ENCODE measurements at places on chromosomes 1 and 21.

GRCh38 chr1:56563568-56563967 is 15.8 kb downstream of the PLPP3 start:
- no peak for DNase-seq

GRCh38 chr1:112296908-112297307 is 99.1 kb upstream of the CTTNBP2NL start:
- DNase-seq, result peak; percentile 23

DNA sequence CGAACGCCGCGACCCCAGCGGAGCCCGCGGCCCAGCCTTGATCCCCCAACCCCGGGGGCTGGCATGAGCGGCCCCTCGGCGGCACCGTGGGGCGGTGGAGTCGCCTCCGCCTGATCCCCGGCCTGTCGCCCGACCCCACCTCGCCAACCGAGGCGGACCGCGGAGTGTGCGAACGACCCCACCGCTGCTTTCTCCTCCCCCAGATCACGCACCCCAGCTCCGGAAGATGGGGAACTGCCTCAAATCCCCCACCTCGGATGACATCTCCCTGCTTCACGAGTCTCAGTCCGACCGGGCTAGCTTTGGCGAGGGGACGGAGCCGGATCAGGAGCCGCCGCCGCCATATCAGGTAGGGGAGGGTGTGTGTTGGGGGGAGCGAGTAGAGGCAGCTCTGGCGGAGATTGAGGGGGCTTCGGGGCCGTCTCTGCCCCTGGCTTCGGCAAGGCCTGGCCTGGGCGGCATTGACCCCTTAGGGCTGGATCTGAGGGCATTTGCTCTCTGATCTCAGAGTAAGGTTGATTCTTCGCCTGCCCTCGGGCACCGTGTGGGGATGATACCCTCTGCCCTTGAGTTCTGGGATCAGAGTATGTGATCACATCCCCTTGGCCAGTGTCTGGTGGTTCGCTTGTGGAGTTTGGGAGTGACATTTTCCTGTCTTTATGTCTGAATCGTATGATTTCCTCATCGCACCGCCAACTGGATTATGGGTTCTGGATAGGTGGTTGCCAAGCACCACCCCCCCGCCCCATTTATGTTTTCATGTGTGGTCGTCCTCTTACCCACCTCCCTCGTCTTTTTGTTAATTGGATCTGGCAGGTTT is 668 bp downstream of the RNF11 start:
- peak; percentile 55 for DNase-seq

DNA sequence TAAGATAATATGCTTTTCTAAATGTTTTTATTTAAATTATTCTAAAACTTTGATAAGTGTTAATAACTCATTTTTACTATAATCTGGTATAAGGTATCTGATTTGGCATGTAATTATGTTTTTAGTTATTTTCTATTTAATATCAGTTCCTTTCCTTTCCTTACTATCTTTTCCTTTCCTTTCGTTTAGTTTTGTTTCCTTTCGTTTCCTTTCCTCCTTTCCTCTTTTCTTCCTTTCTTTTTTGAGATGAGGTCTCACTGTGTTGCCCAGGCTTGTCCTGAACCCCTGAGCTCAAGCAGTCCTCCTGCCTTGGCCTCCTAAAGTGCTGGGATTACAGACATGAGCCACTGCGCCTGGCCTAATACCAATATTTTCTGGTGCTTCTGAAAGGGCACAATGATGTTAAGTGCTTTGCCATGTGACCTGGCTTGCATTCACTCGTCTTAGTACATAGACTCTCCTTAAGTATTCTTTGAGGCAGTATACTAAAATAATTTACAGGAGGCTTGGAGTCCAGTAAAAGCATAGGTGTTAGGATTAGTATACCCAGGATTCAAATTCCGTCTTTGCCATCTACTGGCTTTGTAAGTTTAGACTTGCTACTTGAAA is 18.7 kb downstream of the MIER1 start:
- DNase-seq, result no peak

DNA sequence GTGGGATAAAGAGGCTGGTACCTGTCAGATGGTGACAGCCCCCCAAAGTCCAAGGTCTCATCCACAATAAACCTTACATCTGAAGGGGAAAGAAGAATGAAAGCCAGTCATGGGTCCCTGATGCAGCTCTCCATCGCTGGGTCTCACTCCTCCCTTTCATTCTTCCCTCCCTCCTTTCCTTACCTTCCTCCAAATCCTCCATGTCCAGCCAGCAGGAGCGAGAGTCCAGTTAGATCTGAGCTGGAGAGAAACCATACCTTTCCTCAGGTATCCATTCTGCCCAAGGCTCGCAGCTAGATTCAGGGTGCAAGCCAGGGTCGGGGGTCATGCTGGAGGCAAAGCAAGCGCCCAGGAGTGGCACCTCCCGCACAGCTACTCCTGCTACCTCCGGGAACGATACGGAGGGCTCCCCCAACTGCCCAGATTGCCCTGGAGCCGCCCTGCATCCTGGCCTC is 421 bp downstream of the PSRC1 start:
- DNase-seq, result no peak

DNA sequence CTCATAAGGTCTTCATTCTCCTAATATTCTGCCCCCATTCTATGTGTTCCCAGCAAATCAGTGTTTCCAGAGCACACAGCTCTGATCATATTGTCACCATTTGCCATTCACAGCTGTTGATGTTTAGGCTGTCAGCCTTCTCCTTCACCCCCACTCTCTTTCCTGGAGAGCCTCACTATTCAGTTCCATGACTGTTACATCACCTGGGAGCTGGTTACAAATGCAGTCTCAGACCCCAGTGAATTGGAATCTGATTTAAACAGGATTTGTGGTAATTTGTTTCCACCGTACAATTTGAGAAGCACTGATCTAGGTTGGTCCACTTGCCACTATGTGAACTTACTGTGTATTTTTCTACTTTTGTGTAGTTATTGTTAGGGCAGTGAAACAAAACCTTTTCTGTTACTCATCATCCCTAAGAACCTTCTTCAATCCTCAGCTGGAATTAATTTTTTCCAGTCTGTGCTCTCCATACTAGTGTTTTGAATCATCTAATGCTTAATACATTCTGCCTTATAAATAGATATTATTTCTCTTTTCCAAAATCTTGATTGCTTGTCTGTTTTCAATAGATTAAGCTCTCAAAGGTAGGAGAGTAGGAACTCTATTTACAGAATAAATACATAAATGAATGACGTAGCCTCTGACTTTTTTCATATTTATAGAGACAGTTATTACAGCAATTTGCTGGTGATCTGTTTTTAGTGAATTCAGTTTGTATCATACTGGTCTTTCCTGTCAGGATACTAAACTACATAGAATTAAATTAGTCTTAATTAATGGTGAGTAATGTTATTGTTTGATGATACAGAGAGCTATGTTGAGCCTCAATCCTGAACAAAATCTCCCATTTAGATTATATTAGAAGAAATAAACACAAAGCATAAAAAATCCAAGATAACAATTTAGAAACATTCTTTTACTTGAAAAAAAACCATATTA is 8.1 kb downstream of the SNX7 start:
- no peak for DNase-seq

GRCh38 chr1:107682467-107682866 is 282.5 kb downstream of the VAV3 start:
- DNase-seq, result no peak

DNA sequence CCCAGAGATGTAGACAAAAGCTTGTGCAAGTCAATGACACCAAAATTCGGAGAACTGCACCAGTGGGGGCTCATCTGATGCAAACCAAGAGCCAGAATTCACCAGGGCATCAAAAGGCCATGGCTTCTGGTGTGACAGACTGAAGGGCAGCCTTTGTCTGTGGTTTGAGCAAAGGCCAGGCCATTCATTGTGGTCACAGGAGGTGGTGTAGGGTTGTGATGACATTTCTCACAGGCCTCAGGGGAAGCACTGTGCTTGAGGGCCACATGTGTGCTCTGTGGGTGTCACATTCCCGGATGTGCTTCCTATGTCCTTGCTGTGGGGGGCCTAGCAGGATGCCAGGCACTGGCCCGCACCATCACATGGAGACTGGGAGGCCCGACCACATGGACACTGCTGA is 22.5 kb upstream of the KCNE1 start:
- DNase-seq, result no peak

DNA sequence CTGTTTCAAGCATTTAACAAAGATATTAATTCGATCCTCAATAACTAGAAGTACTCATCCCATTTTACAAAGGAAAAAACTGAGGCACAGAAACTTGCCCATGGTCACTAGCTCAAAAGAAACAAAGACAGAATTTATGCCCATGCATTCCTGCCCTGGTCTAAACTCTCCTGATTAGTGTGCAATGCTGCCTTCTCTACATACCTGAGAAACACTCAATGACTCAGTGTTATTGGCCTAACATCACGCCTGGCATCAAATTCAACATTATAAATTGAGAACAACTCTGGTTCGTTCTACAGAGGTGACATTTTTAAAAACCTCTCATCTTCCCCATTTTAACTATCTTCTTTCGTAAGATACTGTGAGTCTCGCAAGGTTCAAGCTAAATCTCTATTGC is 5.2 kb downstream of the APP start:
- DNase-seq, result no peak

DNA sequence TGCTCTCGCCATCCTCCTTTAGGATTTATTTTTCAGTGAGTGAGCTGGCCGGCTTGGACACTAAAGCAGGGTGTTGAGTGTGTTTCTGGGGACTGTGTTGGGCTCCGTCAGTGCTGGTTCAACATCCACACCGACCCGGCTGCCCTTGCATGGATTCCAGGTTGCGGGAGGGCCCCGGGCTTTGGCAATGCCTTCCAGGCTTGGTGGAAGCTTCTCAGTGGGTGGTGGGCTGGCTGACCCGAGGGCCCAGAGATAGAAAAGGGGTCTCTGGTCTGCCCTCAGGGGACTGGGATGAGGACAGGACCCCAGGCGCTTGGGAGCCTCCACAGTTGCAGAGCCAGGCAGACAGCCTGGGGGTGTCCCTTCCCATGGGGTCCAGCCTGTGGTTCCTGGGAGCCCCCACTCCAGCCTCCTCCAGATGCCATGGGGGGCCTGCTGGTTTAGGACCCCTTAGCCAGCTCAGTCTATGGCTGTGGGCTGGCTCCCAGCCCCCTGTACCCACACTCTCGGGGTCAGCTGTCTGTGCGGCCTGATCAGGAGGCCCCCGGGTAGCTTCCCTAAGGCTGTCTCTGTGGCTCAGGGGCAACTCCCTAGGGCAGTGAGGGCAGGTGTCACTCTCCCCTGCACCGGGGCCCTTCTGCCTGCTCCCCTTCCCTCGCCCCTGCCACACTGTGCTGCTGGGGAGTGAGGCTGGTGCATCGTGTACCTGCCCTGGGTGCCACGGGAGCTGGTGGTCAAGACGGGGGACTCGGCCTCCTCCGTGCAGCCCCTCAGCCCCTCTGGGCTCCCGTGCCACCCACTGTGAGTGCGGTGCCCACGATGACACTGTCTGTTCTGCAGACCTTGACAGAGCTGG is 16.5 kb downstream of the PDXK start:
- DNase-seq, result no peak

DNA sequence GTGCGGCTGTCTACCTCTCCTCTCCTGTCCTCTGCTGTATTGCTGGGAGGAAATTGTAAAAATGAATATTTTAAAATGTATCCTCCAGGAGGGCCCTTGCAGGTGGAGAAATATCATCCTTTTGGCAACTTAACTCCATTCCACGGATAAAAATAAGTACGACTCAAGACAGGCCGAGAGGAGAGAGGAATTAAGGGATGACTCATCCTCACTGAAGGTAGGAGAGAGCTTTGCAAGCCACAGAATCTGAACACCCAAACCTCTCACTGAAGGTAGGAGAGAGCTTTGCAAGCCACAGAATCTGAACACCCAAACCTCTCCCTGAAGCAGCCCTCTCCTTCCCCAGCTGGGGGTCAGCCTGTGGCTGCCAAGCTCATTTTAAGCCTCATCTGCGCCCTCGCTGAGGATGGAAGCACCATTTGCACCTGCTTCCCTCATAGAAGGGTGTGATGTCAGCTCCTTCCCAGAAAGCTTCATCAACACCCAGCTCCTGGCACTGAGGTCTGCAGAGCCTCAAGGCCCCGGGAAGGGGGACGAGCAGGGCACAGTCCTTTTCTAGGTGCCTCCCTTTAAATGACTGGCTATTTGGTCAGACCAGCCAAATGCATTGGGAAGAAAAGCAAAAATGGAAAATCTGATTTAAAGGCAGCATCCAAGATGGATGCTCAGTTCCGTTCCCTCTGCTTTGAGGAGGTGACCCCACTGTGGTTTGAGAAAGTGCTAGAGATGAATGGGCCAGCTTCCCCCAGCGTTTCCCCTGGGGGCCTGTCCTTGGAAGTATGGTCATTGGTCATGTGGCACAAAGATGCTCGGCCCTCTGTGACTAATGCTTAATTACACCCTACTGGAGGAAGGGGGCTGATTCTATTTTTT is 12.9 kb upstream of the SELENON start:
- DNase-seq, result no peak

GRCh38 chr1:99975529-99975928 is 5.7 kb downstream of the SLC35A3 start:
- DNase-seq, result no peak

DNA sequence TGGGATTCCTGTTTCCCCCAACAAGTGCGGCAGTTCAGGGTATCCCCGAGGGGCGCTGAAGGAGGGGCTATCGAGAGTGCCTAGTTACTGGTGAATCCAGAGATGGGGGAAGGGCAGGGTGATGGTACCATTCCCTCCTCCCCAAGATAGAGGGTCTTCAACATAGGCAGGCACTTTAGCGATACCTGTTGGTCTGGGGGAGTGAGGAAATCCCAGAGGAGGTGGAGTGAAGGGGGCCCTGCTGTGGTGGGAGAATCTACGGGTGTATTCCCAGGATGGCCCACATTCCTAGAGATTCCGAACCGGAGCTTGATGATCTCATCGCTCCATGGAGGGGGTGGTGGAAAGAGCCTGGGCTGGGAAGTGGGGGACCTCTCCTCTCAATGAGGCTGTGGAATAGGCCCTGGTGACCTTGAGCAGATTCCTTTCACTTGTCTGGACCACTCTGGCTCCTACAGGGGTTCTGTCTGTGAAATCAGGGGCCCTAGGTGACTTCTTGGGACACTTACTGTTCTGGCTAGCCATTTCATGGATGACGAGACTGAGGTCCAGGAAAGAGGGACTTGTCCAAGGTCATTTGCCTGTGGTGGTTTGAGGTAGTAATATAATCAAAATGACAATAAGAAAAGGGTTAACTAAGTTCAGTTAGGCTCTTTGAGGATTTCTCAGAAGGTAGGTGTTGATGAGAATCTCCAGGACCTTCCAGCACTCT is 52.7 kb upstream of the SYNC start:
- no peak for DNase-seq

DNA sequence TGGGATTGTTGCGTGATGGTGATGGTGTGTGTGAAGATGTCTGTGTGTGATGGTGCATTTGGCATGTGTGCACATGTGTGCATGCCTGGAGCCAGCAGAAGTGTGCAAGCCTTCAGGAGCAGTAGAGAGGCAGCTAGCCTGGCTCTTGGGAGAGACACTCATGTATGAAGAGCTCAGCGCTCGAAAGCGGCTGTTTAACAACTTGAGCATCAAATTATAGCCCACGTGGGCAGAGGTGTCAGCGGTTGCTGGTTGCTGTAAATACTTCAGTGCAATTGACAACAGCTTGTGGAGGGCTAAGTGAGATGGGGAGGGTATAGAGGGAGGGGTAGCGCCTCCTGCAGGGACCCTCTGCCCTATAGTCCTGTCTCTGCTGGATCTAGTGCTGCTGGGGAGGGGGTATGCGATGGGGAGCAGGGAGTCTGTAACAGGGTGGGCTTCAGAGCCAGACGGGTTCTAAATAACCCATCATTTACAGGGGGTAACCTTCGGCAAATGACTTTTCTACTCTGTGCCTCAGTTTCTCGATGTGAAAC is 21.5 kb downstream of the FOXD2 start:
- DNase-seq, result no peak

- DNase-seq, result no peak
Measured at GRCh38 chr1:217270101-217270500, 360.8 kb downstream of the GPATCH2 start.

All from fibroblast of pulmonary artery (primary cell).